ENCODE measurements at places on chromosomes 3 and 15. TPM values are rescaled to one million over a fixed set of nuclear protein-coding genes. Genes with fewer than 3 reads are reported as not detected.

LNP1 gene
- 1.1 TPM for total RNA-seq

ZKSCAN7 gene
- total RNA-seq: 1.6 TPM

SNTN gene
- total RNA-seq: not detected

REC114 gene
- not detected for total RNA-seq

IQCF5 gene
- total RNA-seq: not detected

PAQR5 gene
- under 0.01 TPM for total RNA-seq

FRMD5 gene
- 15.6 TPM for total RNA-seq

SEMA4B gene
- 16.9 TPM for total RNA-seq

C15orf61 gene
- 1.1 TPM for total RNA-seq

HRH1 gene
- 11.9 TPM for total RNA-seq

BNC1 gene
- 0.49 TPM for total RNA-seq

PARP15 gene
- 0.38 TPM for total RNA-seq

ZNF654 gene
- 9.6 TPM for total RNA-seq

C2CD4B gene
- 36.1 TPM for total RNA-seq

MEIS2 gene
- 9.7 TPM for total RNA-seq

P3H2 gene
- 18.1 TPM for total RNA-seq

GPR149 gene
- total RNA-seq: not detected

CLDN11 gene
- 216 TPM for total RNA-seq

CYP11A1 gene
- not detected for total RNA-seq

IQCH gene
- total RNA-seq: 2.5 TPM

FBXO40 gene
- under 0.01 TPM for total RNA-seq

CCDC71 gene
- total RNA-seq: 13.4 TPM

ANKRD63 gene
- total RNA-seq: not detected

NRROS gene
- 4.4 TPM for total RNA-seq

MAGEL2 gene
- total RNA-seq: not detected

PP2D1 gene
- total RNA-seq: not detected

SCAPER gene
- total RNA-seq: 5.7 TPM

ANKRD34C gene
- not detected for total RNA-seq

SLC22A14 gene
- total RNA-seq: 0.31 TPM

MB21D2 gene
- 6.2 TPM for total RNA-seq

P2RY14 gene
- not detected for total RNA-seq

SPINT1 gene
- total RNA-seq: 1.6 TPM

PFKFB4 gene
- total RNA-seq: 1.4 TPM

NCKIPSD gene
- total RNA-seq: 7.9 TPM

ESYT3 gene
- not detected for total RNA-seq

MME gene
- 13.9 TPM for total RNA-seq

CD80 gene
- total RNA-seq: not detected

CHP1 gene
- 39.3 TPM for total RNA-seq

POPDC2 gene
- 0.16 TPM for total RNA-seq

CLDN16 gene
- total RNA-seq: 0.06 TPM

FBXW12 gene
- total RNA-seq: not detected

TTC21A gene
- 1.3 TPM for total RNA-seq

TMEM158 gene
- total RNA-seq: 0.44 TPM

DGKG gene
- 0.16 TPM for total RNA-seq

TP63 gene
- under 0.01 TPM for total RNA-seq

ITPKA gene
- 0.16 TPM for total RNA-seq

RBPMS2 gene
- total RNA-seq: not detected

GOLGA8J gene
- total RNA-seq: 0.13 TPM

SPINK8 gene
- total RNA-seq: not detected

MUC13 gene
- total RNA-seq: under 0.01 TPM

CHL1 gene
- not detected for total RNA-seq

ITIH4 gene
- 0.38 TPM for total RNA-seq

TMEM212 gene
- total RNA-seq: not detected

VIPR1 gene
- total RNA-seq: 0.25 TPM

DUOX1 gene
- not detected for total RNA-seq

CASR gene
- total RNA-seq: not detected

ITGB5 gene
- total RNA-seq: 147 TPM

ZDHHC23 gene
- 2.6 TPM for total RNA-seq

ISG20 gene
- total RNA-seq: 9.9 TPM

Data from bladder microvascular endothelial cell (primary cell).